ENCODE measurements at places on chromosomes 5 and 9.

DNA sequence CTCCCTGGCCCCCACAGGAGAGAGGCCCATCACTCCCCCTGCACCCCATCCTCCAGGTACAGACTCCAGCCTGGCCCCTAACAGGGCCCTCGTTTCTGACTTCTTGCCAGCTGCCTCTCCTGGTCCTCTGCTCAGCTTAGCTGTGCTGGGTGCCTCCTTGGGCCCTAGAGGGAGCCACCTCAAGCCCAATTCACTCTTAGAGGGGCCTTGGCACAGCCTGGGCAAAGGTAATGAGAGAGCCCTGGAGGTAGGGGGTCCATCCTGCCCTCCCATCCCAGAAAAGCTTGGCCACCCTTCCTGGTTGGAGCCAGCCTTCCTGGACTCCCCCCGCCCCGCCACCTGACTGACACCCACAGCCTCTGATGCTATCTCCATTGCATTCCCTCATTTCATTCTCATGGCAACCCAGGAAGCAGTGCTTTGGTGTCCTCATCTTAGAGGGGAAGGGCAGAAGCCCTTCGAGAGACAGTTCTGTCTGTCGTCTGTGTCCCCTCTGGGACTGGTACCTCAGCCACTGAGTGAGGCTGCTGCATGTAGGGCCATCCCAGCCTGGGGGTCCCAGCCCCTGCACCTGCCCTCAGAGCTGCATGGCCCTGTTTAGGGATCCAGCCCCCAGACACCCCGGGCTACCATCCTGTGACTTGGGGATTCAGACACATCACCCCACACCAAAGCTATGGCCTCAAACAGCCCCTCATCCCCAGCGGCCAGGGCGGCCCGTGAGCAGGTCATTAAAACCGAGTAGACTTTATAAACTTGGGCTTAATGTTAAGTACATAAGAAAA, 95.5 kb downstream of the BARX1 start:
- no peak for DNase-seq

GRCh38 chr5:100800562-100800961, 102.5 kb downstream of the ST8SIA4 start:
- no peak for DNase-seq

DNA sequence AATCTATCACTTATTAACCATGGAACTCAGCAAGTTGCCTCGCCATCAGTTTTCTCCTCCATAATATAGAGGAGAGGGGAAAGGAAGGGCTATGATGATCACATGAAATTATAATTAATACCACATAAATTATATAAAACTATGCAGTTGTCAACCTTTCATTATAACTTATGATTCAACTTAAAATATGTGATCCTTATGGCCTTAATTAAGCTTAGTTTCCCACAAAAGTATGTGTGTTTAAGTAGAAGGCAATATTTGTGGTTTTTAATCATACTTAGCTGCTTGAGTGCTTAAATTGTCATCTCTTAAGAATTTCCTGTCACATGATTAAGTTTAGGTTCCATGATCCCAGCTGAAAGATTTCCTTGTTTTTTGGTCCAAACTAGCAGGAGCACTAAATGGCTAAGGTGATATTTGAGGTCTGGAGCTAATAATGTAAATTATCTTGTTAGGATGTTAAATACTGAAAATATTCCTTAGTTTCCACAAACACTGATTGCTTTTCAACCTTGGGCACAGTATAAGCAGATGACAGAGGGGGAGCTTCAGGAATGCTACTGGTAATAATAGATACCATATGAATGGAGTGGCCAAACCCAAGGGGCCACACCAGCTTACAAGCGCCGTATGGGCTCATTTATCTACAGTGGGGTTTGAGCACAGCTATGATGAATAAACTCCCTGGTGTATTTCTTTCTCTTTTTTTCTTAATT, 26.4 kb upstream of the F2R start:
- no peak for DNase-seq

DNA sequence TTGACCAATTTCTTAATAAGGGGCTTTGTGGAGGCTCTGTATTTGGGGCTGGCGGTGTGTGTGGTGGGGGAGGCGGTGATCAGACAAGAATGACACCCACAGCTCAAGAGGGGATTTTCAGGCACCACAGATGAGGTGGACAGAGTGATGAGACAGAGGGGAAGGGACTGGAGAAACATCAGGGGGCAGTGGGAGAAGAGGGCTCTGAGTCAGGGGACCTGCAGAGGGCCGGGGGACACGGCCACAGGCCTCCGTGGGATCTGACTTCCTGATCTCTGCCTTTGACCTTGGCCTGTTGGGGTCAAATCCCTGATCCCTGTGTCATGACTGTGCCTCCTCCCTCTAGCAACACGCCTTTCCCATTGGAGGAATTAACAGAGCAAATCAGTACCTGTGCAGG, 197.7 kb downstream of the C9orf50 start:
- no peak for DNase-seq

DNA sequence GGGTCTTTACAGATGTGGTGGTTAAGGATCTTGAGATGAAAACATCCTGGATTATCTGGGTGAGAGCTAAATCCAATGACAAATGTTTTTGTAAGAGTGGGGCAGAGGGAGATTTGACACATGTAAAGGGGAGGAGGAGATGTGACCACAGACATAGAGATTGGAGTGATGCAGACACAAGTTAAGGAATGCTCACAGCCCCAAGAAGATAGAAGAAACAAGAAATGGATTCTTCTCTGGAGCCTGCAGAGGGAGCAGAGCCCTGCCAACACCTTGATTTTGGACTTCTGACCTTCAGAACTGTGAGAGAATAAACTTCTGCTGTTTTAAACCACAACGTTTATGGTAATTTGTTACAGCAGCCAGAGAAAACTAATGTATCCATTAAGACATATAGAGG, 21.7 kb downstream of the ITGA2 start:
- no peak for DNase-seq

- no peak for DNase-seq
These were observed 41.3 kb upstream of the ORM1 start for GRCh38 chr9:114281473-114282103.

- no peak for DNase-seq
These were observed 236.1 kb downstream of the ARRDC3 start for GRCh38 chr5:91146905-91147600.

DNA sequence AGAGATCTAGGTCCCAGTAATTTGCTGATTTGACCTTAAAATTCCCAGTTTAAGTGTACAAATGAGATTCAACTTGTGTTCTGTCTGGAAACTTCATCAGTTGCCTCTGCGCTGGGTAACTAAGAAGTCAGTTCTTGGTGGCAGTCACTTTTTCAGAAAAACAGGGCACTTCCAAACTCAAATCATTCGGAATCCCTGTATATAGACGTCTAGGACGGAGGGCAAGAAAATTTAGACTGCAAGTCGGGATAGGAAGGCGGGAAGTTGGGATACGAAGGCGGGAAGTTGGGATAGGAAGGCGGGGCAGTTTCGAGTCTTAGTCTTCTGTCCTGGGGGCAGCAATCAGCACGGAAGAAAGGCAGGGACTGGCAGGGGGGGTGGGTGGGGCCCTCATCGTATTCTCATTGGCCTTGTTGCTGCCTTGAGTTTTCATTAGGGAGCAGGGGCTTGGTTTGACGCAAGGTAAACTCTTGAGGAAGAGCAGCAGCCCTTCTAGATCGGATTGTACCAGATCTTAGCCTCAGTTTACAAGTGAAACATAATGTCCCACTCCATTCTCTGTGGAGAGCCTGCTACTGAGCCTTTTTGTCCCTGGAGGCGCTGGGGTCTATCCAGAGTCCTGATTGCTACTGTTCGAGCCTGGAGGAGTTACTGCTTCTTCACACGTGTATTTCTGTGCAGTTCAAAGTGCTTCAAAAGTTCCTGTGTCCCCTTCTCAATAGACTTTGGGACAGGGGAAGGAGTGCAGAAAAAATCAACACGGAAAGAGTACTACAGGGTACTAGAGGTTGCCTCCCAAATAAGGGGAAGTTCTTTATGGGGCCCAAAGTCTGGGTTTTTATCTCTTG, 2.7 kb upstream of the PURA start:
- DNase-seq = no peak

DNA sequence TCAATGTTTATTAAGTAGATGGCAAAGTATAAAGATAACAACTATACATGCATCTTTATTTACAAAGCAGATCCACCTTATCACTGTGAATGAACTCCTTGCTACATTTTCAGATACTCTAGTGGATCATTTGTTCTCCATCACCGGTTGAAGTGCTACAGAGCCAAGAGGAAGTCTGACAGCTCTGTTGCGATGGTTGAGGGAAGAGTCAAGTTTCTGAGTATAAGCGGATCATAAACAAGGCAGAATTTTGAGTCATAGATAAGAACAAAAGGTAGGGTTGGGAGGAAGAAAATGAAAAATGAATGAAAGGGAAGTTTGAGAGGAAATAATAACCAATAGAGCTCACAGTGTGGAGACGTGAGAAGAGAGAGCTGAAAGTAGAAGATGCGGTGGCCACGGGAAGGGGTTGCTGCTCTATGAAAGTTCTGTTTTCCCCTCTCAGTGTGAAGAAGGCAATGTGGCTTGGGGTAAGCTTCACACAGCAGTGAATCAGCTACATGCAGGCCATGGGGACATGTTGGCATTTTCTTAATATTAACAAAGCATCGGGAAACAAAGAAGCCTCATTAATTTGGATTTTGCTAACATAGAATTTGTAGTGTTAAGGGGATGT, 30.8 kb upstream of the KCNN2 start:
- DNase-seq = no peak

DNA sequence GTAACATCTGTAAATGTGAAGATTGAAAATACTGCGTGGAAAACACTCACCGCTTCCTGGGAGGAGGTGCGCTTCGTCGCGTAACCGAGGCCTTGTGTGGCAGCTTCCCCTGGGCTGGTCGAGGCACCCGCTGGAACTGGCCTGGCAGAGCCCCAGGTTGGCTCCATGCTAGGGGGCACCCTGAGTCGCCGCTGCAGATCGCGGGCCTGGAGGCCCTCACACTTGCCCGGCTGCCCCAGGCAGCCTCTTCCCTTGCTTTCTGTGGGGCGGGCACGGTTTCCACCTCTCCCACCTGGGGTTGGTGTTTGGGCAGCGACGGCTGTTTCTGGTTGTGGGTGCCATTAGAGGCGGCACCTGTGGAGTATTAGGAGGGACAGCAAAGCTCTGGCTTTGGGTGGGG, 852 bp downstream of the ZNF354C start:
- no peak for DNase-seq

DNA sequence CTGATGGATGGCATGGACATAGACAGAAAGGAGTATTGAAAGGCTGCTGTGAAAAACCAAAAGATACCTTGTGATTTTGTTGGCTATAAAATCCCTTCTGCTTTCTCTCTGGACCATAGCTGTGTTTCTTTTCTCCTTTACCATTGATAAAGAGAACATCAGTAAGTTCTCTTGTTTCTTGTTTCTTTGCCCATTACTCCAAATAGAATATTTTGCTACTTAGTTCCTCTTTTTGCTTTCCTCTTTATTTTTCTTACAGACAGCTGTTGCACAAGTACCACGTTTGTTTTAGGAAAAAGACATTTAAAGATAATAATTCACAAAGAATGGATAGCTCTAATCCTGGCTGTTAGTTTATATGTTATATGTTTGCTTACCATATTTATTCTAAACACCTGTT, 1129.2 kb downstream of the DTWD2 start:
- DNase-seq = no peak

- DNase-seq = no peak
These were observed 421.3 kb downstream of the CDH12 start for GRCh38 chr5:22431840-22432239.

- DNase-seq = no peak
These were observed 89.5 kb upstream of the SNCAIP start for GRCh38 chr5:122222580-122222979.

DNA sequence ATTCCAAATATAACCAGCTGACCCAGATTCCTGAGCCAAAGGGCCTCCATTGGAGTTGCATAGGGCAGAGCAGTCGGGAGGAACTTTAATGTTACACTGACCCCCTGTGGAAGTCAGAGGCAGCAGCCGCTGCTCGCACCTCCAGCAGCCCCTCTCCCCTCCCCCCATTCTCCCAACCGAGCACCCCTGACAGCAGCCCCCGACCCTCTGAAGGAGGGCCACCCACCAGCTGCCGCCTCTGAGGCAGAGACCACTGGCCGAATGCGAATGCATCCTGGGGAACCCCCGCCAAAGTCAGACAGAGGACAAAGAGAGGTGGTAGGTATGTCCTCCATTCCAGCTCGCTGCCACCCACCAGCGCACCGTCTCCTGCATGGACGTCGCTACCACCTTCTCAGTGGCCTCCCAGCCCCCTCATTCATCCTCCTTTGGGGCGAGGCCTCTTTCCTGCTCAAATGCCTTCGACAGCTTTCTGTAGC, 231.0 kb downstream of the CDK5RAP2 start:
- peak; percentile 46 for DNase-seq

- DNase-seq = no peak
These were observed 90.6 kb upstream of the ADAMTS2 start for GRCh38 chr5:179435731-179436315.

- no peak for DNase-seq
These were observed 170.2 kb upstream of the NREP start for GRCh38 chr5:111927191-111927590.

DNA sequence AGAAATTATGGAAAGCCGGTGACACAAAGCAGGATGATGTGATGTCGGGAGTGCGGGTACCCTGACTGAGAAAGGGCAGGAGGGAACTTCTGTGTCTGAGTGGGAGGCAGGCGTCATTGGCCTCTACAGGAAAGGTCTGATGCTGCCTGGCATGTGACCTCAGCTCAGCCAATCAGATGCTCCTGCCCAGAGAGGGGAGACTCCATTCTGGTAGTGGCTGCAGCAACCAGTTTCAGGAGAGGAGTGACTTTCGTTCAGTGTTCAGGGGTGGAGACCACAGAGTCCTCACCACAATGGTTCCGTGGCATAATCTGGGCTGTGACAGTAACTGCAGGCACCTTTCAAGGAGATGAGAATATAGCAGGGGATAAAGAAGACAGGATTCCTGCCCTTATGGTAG, 6.7 kb upstream of the SFXN1 start:
- DNase-seq = no peak

DNA sequence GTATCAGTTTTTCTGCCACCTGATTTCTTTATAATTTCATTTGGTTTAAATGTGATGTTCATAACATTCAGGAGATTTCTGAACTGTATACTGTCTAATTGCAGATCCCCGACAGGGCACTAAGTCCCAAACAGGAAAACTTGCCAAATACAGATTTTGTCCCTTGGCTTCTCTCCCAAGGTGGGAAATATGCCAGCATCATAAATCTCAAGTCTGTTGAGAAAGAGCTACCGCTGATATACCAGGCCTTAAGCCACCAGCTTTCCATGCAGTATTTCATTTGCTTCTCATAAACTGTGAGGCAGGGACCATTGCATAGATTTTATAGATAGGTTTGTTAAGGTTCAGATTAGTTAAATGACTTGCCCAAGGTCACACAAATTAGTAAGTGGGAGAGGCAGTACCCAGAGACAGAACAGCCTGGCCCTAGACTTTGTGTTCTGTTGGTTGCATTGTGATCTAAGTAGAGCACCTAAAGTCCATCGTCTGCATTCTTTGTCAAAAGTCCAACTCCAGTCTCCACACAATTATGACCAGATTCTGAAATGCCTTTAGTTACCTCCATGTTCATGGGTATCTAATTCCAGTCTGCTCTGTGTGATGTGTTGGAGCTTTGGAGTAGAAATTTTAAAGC, 16.2 kb downstream of the GPR21 start:
- DNase-seq = no peak

GRCh38 chr5:39453606-39454005, 28.8 kb upstream of the DAB2 start:
- no peak for DNase-seq

- DNase-seq = no peak
These were observed 25.0 kb downstream of the ANKRD33B start for GRCh38 chr5:10588779-10589447.
